ENCODE measurements at places on chromosomes 7 and 10. TPM values are rescaled to one million over a fixed set of nuclear protein-coding genes. Genes with fewer than 3 reads are reported as not detected.

CCT6A gene
- 71.2 TPM for total RNA-seq

GLI3 gene
- total RNA-seq, result 2.4 TPM

HOXA3 gene
- total RNA-seq, result 0.28 TPM

LRRD1 gene
- 0.17 TPM for total RNA-seq

KCNH2 gene
- total RNA-seq, result 163 TPM

GRCh38 chr10:129945064-129945463 lies 19.0 kb downstream of the EBF3 start:
- no peak for DNase-seq

DNA sequence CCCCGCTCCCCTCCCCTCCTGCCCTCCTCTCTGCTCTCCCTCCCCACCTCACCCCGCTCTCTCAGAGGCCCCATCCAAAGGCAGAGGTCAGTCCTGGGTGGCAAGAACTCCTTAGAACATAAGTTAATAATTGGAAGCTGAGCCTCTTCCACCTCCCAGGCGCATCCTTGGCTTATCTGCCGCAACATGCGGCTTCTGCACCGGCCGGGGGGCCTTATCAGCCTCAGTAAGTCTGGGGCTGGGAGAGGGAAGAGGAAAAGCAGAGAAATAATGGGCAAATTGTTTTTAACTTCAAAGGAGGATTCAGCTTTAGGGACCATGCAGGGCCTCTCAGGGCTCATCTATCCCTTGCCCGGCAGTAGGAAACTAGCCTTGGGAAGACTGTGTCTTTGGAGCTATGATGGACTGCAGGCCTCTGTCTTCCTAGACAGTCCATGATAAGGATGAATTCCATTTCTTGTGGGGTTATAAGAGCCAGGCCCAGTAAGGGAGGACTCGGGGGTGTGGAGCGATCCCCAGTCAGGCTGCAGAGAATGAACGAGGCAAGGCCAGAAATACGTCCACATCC lies 411.6 kb downstream of the PLXNA4 start:
- DNase-seq, result no peak

DNA sequence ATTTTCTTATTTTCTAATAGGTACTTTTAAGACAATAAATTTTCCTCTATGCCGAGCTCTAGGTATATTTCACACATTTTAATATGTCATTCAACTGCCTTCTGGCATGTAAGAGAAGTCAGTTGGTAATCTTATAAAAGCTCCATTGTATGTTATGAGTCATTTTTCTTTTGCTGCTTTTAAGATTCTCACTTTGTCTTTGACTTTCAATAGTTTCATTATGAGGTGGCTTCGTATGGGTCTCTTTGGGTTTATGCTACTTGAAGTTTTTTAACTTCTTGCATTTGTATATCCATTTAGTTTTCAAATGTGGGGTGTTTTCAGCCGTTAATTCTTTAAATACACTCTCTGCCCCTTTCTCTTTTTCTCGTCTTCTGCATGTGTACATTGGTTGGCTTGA lies 80.5 kb downstream of the ABCA13 start:
- no peak for DNase-seq

GRCh38 chr7:99713995-99714570 lies 20.9 kb downstream of the CYP3A7 start:
- DNase-seq, result no peak

GRCh38 chr7:96407427-96407826 lies 85.5 kb upstream of the SLC25A13 start:
- DNase-seq, result no peak

DNA sequence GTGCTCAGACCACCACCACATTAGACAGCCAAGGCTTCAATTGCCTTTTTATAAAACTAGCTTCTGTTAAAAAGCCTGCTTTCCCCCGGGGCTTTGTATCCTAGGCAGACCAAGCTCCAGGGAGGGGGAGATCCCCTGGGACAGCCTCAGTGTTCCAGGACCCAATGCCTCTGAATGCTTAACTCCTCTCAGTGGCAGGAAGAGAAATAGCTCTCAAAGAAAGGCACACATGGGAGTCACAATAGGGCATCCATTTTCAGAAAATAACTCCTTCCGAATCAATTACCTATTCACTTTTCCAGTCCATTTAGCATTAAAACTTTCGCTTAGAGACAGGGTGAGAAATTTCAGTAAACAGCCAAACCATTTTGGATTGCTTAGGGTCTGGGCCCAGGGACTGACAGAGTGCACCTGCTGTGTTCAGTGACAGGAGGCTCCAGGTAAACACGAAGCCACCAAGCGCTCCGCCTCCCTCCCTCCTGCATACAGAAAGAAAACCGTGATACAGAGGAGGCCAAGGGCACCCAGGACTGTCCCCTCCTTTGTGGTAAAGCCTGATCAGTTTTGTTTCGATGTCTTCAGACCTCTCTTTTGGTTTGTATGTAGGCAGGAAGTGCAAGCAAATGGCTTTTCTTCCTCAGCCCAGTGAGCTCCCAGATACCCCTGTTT lies 599.7 kb downstream of the KCNMA1 start:
- no peak for DNase-seq

GRCh38 chr7:111942450-111943081 lies 263.6 kb downstream of the DOCK4 start:
- DNase-seq, result no peak

- no peak for DNase-seq
These were observed 439.8 kb upstream of the ZMIZ1 start for GRCh38 chr10:78628976-78629375.

- DNase-seq, result no peak
These were observed 697.6 kb upstream of the GALNT17 start for GRCh38 chr7:70434376-70434775.

DNA sequence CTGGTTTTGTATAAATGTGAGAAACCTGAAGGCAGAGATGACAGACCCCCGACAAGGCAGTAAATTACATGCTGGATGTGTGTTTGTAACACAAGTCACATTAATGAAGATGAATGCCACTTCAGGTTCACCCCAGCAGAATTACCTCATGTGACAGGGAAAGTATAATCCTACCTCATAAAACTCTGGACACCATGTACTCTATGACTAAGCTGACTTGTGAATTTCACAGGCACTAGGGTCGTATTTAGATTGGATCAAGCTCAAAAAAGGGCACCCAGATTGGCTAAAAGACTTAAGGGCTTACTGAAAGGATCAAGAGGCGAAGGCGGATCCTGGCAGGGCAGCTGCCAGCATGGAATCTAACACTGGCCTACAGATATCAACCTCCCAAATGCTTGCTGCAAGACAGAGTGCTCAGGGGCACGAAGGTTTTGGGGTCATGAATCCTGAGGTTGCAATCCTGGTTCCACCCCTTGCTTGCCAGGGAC lies 161.4 kb downstream of the PIP4K2A start:
- DNase-seq, result no peak

DNA sequence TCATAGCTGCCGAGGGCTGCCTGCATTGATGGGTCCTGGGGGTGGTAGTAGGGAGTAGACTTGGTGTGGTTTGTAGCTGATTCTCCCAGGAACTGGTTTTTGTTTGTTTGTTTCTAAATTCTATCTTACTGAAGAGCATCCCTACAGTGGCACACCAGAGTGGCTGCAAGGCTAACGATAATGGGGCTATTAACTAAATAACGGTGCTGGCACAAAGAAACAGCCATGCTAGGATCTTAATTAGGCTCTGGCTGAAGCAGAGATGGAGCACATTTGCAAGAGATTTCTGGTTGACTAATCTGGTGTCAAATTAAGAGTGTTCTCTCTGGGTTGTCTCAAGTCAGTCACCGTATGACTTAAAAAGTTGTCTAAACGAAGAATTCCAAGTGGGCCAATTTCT lies 590.0 kb downstream of the NRG3 start:
- DNase-seq, result no peak

- DNase-seq, result no peak
These were observed 575 bp downstream of the PLPP4 start for GRCh38 chr10:120457431-120458172.

DNA sequence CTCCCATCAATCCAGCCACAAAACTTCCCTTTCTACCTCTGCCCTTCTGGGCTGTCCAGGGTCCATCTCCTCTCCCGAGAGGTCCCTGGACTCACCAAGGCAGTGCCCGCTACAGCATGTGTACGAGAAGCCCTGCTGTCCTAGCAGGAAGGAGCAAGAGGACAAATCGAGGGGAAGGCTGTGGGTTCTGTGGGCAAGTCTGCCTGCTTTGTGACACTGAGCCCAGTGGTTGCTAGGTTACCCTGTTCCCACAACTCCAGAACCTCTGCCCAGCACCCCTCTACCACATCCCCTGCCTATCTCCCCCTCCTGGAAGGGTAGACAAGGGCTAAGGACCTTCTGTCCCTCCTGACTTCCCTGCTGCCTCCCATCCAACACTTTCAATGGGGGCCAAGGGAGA lies at the start of gene TBATA:
TBATA (minus strand) TSS at position 188 of the 400 bp plus-strand sequence. CDS start 1,998 bp downstream, outside the sequence.
- DNase-seq, result no peak
